ENCODE measurements at places on chromosomes 4 and X. TPM values are rescaled to one million over a fixed set of nuclear protein-coding genes. Genes with fewer than 3 reads are reported as not detected.

- H3K27ac ChIP-seq: no peak overlapping the region
- no peaks in the 10 kb centered on the region for H3K27me3 ChIP-seq
- DNase-seq: no peak
- no peak overlapping the region for H3K4me3 ChIP-seq
These were observed 252.4 kb downstream of the PCDH7 start for GRCh38 chr4:30972542-30972941.

- H3K27ac ChIP-seq: no peak overlapping the region
- DNase-seq: no peak
- H3K4me1 ChIP-seq: peaks cover 19% of the 10 kb centered on the region
These were observed 23.1 kb downstream of the ATP8A1 start for GRCh38 chr4:42633605-42634388.

DNA sequence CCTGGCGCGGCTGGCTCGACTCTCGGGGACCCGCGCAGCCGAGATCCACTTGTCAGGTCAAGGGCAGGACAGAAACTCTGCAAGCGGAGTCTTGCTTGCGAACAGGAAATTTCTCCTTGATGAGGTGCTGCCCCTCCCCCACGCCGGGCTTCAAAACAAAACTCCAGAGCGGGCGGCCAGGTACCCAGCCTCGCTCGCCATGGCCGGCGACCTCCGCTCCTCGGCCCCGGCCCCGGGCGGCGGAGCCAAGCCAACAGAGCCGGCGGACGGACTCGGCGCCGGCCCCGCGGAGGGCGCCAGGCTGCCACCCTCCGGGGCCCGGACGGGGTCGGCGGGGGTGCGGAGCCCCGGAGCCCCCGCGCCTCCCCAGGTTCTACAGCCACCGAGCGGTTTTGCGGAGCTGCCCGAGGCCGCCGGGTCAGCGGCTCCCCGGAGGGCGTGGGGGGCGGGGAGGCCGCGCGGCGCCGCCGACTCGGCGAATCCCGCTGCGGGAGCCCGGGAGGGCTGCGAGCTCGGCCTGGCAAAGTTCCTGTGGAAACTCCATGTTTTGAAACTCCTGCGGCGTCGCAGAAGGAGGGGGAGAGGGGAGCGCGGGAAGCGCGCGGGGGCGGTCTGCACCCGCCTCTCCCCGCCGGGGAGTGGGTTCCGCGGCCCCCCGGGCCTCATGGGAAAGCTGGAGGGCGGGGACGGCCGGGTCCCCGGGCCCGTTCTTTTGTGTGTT lies 11.7 kb upstream of the BCOR start:
- peaks cover 22% of the 10 kb centered on the region for H3K4me1 ChIP-seq
- H3K36me3 ChIP-seq: no peaks in the 10 kb centered on the region
- no peaks in the 10 kb centered on the region for H3K27me3 ChIP-seq
- peak; percentile 73 for DNase-seq
- peak overlapping the region; percentile 61 for H3K4me3 ChIP-seq
- peak overlapping the region; percentile 84 for H3K27ac ChIP-seq

DNA sequence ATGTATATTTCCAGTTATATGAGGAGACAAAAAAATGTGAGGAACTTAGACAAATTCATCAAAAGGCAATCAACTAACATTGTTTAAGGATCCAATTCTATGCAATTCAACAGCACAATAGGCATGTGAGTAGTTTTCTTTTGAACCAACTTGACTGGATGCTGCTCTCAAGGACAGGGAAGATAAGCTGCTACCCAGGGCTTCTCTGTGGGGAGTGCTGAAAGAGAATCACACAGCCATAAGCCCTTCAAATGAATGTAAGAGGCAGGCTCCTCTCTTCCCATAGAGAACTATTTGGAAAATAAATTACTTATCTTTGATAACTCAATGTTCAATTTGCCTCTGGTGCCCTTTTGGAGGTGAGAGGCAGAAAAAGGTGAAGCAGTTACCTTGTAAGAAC lies 1413.6 kb downstream of the PCDH7 start:
- H3K27me3 ChIP-seq: no peaks in the 10 kb centered on the region
- no peak overlapping the region for H3K4me3 ChIP-seq
- no peaks in the 10 kb centered on the region for H3K36me3 ChIP-seq
- no peak overlapping the region for H3K27ac ChIP-seq
- no peak for DNase-seq

DNA sequence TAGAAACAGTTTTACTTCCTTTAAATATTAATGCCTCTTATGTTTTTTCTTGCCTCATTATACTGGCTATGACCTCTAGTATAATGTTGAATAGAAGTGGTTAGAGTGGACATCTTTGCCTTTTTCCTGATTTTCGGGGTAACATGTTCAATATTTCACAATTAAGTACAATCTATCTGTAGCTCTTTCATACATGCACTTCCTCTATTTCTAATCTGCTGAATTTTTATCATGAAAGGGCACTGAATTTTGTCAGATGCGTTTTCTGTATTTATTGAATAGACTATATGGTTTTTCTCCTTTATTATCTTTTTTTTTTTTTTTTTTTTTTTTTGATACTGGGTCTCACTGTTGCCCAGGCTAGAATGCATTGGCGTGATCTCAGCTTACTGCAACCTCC lies 29.0 kb downstream of the MECP2 start:
- H3K27me3 ChIP-seq: no peaks in the 10 kb centered on the region
- H3K4me3 ChIP-seq: no peak overlapping the region
- no peak for DNase-seq
- no peak overlapping the region for H3K27ac ChIP-seq

DNA sequence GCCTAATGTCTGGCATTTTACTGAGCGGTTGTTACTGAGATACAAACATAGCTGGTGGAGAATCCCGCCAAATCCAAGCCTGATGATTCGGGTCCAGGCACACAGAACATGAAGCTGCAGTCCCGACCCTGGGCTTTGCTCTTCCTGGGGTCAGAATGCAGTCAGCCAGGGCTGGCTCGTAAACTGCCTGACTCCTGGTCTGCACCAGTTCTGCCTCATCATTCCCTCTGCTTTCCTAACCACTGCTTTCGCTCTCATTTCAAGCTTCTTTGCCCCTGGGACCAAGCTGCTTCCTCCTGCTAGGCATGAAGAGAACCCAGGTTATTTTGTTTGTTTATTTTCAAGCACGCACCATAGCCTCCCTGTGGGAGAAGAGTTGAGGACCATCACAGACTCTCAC lies 39.3 kb downstream of the GATB start:
- H3K27ac ChIP-seq: no peak overlapping the region
- no peaks in the 10 kb centered on the region for H3K4me1 ChIP-seq
- no peak for DNase-seq
- H3K4me3 ChIP-seq: no peak overlapping the region

- no peak overlapping the region for H3K4me3 ChIP-seq
- H3K27ac ChIP-seq: no peak overlapping the region
- H3K36me3 ChIP-seq: no peaks in the 10 kb centered on the region
- H3K27me3 ChIP-seq: no peaks in the 10 kb centered on the region
These were observed 98.7 kb upstream of the PPP2R3B start for GRCh38 chrX:485368-485767.

DNA sequence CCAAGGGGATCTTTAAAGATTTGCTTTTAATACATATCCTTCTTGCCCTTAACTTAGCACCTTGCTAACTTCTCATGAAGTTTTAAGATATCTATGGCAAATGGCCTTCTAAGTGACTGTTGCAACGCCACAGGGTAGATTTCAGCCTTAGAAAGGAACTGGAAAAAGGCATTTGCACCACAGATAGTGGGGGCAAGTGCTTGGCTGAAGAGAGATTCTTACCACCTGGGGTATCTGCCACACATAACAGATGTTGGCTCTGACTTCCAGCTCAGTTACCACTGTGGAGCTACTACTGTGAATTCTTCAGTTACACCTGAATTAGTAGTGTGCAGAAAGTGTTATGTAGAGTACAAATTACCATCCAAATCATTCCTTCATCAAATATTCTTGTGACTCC lies 302.6 kb downstream of the PPP3CA start:
- no peak overlapping the region for H3K27ac ChIP-seq
- no peak overlapping the region for H3K4me3 ChIP-seq
- H3K27me3 ChIP-seq: no peaks in the 10 kb centered on the region
- H3K36me3 ChIP-seq: no peaks in the 10 kb centered on the region
- no peak for DNase-seq

DCAF4L1 gene
- total RNA-seq: 0.53 TPM

MAGEA3 gene
- total RNA-seq: not detected

WAS gene
- total RNA-seq: 40.3 TPM

FAM9C gene
- not detected for total RNA-seq

GPR119 gene
- total RNA-seq: not detected

POF1B gene
- 2.5 TPM for total RNA-seq

Measured in lower lobe of right lung (tissue), 2 donors.